ENCODE measurements at places on chromosomes 1 and 21. TPM values are rescaled to one million over a fixed set of nuclear protein-coding genes. Genes with fewer than 3 reads are reported as not detected.

Gene DYNLT5
- not detected for total RNA-seq

Gene SNIP1
- 41.9 TPM for total RNA-seq

Gene CCDC185
- total RNA-seq = not detected

Gene SPAG17
- total RNA-seq = not detected

Gene RGL1
- 7.2 TPM for total RNA-seq

Gene SPATA45
- total RNA-seq = not detected

Gene C1orf87
- not detected for total RNA-seq

Gene OR2M7
- not detected for total RNA-seq

Gene MIXL1
- not detected for total RNA-seq

GRCh38 chr1:225435487-225435886 lies 7.6 kb upstream of the LBR start:
- DNase-seq = no peak

DNA sequence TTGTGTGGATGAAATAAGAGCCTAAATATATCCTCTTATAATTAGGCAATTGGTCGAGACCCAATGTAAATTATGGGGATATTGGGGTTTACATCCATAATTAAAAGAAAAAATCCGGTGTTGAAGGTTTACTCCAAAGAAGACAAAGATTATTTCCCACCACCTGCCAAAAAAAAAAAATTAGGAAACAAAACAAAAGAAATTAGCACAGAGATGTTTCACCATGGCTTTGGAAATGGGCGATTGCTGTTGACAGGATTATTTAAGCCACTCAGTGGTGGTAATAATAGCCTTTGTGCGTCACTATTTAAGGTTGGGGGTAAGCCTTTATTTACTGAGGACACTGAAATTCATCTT lies 585 bp upstream of the GLRX2 start:
- no peak for DNase-seq

DNA sequence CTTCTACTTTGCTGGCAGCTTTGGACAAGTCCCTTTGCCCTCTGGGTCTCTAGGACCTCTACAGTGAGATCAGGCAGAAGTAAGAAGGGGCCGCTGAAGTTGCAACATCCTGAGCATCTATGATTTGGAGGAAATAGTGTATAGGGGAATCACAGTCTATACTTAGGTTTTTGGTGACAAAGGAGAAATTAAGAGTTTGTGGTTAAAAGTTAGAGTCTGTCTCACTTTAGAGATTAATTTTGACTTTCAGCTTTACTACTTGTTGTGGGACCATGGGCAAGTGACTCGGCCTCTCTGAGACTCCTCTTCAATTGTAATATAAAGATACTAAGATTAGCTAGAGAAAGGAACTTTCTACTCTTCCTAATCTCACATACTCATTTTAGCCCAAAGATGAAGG lies 33.1 kb upstream of the LMX1A start:
- no peak for DNase-seq

- no peak for DNase-seq
These were observed 1.6 kb upstream of the GREM2 start for GRCh38 chr1:240613356-240614142.

- DNase-seq = no peak
These were observed 573 bp downstream of the TMEM234 start for GRCh38 chr1:32221581-32221979.

DNA sequence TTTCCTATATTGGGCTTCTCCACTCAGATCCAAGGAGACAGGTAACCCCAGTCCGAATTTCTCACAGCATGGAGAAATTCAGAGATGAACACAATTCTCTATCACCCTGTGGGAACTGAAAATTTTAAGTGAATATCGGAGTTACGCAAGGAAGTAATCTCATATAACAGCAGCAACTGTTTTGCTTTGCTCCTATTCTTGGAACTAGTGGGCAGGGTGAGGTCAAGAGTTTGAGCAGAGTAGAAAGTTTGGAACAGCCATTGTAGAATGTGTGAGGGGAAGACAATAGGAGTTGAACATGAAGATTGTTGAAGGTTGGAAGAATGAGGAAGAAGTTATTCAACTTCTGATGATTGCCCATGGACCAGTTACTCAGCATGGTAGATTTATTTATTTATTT lies 24.3 kb upstream of the SLC35D1 start:
- DNase-seq = no peak

- no peak for DNase-seq
These were observed 315.0 kb downstream of the PLA2G4A start for GRCh38 chr1:187143783-187144182.

- DNase-seq = no peak
These were observed 10.7 kb upstream of the XKR8 start for GRCh38 chr1:27949027-27949426.

DNA sequence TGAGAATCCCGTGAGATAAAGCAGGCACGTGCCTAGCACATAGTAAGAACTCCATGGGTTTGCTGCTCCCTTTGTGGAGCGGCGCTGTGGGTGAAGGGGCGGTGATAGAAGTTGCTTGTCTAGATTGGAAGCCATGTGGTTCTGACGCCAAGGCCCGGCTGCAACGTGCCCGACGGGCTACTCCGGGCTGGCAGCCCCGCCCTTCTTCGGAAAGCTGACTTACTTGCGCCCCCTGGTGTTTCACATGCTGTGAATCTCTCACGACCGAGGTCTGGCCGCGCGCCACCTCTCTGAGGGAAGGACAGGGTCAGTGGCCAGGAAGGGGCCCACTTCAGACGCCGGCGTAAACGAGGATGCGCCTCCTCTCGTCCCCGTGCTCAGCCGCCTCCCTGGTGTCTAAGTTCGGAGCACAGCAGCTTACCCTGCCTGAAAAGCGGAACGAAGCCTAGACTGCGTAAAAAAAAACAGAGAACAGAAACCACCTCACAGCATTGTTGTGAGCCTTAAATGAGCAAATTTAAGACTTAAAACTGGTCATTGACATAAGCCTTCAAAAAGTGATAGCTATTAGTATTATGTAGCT lies 42.6 kb upstream of the WNT2B start:
- DNase-seq = peak; percentile 98

- DNase-seq = no peak
These were observed 276.1 kb upstream of the SPAG17 start for GRCh38 chr1:118461154-118461553.

GRCh38 chr1:230463760-230464159 lies 37.6 kb upstream of the PGBD5 start:
- DNase-seq = no peak

DNA sequence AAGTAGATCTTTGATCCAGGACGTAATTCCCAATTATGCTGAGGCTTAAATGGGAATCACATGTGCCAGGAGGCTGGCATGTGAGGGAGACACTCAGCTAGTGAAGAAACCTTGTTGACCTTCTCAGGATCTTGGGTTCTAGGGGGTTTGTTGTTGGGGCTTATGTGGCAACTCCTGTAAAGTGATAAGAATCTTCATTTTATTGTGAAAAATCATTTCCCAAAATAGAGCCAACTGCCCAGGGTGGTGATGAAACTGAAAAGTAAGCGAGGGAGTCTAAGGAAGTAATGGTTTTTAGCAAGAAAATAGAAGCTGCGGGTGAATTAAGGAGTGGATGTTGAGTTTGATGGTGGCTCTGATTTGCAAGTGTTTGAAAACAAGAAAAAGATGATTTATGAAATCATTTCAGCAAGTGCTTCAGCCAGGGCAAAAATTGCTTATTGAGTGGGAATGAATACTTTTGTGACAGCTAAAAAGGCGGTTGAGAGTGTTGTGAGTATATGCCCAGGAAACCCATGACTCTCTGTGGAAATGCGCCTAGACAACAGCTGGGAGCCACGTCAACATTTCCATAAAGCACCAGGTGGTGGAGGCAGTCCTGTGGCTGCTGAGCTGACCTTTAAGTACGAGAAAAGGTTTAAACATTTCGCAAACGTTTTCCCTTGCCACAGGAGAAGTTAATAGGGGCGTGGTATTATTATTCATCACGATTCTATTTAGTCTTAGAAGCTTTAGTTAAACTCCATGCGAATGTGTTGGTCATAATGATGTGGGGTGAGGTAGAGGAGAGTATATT lies 102.7 kb downstream of the HMGB4 start:
- no peak for DNase-seq

GRCh38 chr1:61043010-61043820 lies 39.1 kb upstream of the NFIA start:
- peak; percentile 95 for DNase-seq

- no peak for DNase-seq
These were observed 18.8 kb upstream of the GPR137B start for GRCh38 chr1:236123563-236123962.

DNA sequence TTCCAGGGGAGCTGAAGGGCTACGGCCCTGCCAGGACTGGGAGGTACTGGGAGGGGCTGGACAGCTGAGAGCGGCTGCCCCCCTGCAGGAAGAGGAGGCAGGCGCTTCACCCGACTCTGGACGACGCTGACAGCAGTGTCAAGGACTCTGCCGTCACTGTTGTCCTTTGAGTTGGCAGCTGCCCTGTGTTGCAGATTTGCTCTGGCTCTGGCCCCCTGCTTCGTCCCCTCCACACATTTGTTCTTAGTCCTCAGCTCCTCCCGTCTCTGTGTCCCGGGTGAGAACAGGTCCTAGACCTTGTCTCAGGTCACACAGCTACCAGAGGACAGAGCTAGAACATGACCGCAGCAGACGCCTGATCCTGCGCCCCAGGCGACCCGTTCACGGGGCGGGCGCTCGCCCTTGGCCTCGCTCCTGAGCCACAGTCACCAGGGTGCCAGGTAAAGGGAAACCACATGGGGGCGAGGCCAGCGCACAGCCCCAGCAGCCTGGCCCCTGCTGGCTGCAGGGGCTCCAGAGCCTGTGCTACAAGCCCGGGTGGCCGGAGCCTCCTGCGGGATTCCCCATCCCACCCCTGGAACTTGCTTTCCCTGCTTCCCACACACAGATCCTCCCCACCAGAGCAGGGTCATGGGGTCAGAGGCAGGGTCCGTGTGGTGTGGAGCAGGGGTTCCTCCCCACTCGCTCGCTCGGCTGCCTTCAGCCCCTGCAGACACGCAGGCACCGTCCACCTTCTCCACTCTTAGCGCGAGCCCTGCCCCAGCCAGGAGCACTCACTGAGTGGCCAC lies 10.7 kb upstream of the NPHP4 start:
- DNase-seq = no peak

- DNase-seq = peak; percentile 65
These were observed at the start of gene PCP4L1 for GRCh38 chr1:161258439-161259344. PCP4L1 (plus strand) TSS chr1:161258745; CDS start chr1:161258975, 230 bp downstream.

DNA sequence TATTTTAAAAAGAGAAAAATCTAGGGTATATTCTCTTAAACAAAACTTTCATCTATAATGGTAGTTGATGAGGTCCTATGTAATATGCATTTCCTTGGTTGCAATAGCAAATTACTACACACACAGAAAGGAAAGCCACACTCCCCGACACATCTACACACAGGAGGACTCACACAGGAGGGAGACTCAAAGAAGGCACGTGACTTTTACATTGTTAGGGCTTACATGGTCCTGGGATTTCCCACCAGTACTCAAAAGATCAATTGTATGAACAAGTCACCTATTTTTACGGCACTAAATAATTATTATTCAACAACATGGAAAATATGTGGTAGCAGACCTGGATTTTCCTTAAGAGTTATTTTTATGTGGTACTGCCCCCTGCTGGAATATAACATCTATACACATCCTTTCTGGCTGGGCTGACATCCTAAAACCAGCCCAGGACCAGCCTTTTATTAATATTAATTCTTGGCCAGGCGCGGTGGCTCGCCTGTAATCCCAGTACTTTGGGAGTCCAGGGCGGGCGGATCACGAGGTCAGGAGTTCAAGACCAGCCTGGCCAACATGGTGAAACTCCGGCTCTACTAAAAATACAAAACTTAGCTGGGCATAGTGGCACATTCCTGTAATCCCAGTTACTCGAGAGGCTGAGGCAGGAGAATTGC lies 33.9 kb upstream of the LGALS8 start:
- DNase-seq = peak; percentile 79

DNA sequence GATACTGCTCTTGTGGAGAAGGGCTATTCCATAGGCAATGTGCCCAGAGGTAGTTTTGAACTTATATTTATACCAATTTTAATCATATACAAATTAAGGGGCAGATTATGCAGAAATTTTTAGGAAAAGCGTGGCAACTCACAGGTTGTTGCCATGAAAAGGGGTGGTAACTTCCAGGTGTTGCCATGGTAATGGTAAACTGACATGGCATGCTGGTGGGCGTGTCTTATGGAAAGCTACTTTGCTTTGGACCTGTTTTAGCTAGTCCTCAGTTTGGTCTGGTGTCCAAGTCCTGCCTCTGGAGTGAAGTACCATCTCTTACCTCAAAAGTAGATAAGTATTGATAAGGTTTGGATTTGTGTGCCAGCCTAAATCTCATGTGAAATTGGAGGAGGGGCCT lies 7.9 kb upstream of the IL23R start:
- DNase-seq = no peak

GRCh38 chr1:38029685-38030511 lies 16.7 kb downstream of the POU3F1 start:
- no peak for DNase-seq

- DNase-seq = no peak
These were observed 26.5 kb upstream of the NTPCR start for GRCh38 chr1:232923739-232924386.
